ENCODE measurements at places on chromosomes 3 and 15.

DNA sequence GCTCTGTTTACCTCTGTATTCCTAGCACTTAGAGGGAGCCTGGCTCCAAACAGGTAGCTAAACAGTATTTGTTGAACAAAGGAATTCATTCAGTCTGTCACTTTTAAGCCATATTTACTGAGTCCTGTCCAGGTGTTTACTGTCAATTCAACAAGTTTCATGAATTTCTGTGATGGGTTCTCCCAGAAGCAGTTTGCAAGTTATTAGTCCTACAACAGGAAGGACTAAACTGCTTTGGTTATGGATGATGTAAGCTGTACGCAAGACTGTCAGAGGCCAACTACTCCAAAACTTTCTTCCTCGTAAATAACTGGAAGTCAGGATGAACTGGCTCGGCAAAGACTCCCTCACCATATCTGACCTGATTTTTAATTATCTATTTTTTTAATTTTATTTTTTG, 25.1 kb downstream of the STIMATE start:
- no peak for DNase-seq

DNA sequence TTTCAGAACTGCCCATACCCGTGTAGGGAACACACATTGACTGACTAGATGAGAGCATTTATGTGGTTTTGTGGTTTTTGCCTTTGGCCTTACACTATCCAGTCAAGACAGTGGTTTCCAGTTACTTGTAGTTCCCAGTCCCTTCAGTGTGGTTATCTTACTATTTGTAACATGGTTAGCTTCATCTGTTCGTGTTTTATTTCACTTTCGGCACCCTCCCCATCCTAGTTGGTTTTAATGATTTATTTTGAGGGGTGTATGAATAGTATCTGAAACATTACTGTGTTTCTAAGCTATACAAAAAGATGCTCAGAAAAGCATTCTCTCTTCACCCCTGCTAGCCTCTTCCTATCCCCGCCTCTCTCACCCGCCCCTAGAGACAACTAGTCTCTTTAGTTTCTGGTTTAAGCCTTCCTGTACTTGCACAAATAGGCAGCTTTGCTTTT, 14.1 kb downstream of the LYSMD4 start:
- DNase-seq: peak; percentile 52

- peak; percentile 90 for DNase-seq
These were observed 60.7 kb upstream of the HEG1 start for GRCh38 chr3:125116311-125117080.

DNA sequence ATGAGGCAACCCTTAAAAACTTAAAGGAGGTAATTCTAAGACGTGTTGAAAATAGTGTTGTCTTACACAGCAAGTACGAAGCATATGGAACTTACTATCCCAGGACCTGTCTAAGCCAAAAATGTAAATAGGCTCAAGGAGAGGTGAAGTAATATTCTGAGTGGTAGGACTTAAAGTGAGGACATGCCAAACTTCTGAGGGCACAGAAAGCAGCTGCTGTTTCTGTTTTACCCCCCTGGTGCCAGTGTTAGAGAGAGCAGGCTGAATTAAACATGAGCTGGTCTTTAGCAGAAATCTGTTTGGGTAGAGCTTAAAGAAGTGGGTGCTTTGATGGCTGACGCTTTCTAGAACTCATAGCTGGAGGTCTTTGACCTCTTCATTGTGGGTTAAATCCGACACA, 149.7 kb upstream of the NPHP3 start:
- DNase-seq: no peak

- no peak for DNase-seq
These were observed 98.7 kb upstream of the STRIT1 start for GRCh38 chr3:155392138-155392537.

DNA sequence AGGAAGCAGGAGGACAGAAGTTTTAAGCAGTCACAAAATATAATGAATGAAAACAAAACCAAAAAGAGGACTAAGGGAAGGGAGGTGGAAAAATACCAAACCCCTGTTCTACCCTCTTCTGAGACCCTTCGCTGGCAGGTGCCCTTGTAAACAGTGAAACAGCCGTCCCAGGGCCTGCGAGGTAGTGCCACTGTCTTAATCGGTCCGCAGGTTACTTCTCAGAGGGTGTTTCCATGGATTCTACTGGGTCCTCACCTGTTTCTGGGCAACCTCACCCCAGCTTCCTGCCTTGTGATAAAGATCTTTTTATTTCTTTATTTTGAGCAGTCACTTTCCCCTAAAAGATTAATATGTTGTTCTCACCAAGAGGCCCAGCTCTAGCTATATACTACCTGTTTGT, 65.3 kb downstream of the SLC30A4 start:
- DNase-seq: no peak

GRCh38 chr15:75049392-75049791, 26.0 kb downstream of the PPCDC start:
- DNase-seq: no peak

- DNase-seq: no peak
These were observed 106.1 kb downstream of the WDR76 start for GRCh38 chr15:43932907-43933306.

DNA sequence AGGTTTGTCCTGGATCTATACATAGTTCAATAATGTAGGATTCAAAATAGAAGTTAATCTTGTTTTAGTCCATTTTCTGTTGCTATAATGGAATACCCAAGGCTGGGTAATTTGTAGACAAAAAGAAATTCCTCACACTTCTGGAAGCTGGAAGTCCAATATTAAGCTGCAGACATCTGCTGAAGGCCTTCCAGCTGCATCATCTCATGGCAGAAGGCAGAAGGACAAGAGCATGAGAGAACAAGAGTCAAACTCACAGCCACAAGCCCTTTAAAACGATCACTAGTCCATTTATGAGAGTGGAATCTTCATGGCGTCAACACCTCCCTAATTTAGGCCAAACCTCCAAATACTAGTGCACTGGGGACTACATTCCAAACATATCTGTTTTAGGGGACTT, 669.3 kb downstream of the ROBO2 start:
- DNase-seq: no peak

DNA sequence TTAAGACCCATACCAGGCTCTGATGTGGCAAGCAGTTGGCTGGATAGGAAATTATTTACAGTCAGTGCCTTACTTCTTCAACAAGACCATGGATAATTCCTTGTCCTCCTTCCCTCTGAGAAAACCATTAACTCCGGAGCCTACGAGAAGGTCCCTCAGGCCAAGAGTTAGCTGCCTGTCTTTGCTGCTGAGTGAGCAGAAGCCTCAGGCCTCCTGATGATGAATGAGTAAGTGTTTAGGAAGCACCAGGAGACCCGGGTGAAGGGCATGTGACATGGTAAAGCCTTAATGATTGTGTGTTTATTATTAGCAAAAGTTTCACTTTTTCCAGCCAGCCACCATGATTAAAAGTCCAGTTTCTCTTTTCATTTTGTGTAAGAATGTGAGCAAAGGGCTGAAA, 174.9 kb upstream of the TOPAZ1 start:
- peak; percentile 26 for DNase-seq

DNA sequence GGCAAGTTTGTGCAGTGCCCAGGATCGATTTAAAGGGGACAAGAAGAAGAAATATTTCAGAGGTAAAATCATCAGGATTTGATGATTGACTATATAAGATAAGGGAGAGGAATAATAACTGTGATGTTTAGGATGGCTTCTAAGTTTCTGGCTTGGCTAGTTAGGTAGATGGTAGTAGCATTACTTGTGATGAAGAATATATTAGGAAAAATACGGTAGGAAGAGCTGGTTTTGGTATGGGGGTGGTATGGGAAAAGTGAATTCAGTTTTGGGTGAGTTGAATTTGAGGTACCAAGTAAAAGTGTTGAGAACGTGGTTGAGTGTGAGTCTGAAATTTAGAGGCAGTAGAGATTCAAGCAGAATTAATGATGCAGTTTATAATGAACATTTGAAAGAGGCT, 11.0 kb downstream of the CTDSPL2 start:
- no peak for DNase-seq

DNA sequence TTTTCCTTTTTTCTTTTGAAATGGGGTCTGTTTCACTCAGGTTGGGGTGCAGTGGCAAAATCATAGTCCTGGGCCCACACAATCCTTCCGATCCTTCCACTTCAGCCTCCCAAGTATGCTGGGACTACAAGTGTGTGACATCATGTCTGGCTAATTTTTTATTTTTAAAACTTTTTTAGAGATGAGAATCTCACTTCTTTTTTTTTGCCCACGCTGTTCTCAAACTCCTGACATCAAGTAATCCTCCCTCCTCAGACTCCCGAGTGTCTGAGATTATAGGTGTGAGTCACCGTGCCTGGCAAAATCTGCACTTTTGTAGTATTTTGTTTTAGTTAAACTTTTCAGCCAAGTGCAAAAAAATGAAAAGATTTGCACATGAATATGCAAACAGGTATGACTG, 171.0 kb downstream of the FNDC3B start:
- DNase-seq: peak; percentile 25

DNA sequence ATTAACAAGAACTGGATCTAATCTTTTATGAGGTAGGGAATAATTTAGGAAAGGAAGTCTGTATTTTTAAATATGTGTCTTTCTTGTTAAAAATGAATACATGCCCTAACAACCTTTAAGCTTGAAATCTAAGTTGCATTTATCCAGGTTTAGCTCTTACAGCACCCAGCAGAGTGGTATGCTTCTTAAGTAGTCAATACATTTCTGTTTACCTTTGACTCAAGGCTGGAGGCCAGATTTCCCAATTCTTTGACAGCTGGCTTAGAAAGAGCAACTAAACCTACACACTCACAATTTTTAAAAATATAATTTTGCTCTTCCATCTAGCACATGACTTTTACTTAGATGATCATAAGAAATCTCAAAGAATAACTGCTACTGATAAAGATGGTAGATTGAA, 148.9 kb downstream of the DPH6 start:
- DNase-seq: no peak

DNA sequence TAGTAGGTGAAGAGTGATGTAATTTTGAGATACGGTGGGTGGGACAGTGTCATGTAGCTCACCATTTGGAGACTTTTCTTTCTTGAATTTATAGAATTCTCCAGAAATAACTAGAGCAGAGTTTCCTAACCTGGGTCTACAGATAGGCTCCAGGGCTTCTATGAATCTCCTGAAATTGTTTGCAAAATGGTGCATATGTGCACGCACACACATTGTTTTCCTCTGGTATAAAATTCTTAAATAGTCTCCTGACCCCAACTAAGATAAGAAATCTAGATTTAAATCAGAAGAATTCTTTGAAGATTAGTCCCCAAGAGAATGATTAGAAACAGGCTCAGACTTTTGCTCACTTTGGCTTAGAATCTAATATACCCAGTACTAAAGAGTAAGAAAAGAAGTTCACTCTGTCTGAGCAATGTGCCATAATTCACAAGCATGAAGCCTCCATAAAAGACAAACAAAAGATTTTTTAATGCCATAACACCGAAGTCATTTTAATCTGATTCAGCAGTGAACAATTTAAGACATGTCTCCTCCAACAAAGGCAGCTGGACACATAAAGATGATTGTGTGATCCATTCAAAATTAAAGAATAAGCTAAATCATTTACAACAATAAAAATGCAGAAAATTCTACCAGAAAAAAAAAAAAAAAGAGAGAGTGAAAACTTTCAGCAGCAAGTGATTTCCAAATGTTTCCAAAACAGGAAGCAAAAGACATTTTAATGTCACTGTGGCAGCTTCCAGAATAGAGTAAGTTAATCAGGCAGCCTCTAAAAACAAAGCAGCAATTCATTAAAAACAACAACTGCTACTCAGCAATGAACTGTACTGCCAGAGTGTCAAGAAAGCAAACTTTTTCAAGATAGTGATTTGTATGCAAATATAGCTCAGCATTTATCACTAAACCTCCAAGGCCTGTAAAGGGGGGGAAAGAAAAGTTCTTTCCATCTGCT, 975.5 kb upstream of the CFAP20DC start:
- DNase-seq: no peak

DNA sequence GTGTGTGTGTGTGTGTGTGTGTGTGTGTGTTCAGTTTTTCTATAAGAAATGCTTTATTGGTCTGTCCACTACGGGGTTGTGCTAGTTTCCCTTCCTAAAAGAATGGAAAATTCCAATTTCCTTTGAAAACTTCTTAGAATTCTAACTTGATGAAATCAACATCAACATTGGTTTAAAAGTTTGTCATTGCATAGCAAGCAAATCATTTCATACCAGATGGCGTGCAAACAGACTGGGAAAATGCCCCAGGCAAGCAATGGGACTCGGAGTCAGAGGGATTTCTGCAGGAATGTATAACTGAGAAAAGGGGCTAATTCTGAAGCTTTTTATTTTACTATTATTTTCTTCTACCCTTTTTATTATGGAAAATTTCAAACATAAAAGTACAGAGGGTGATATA, 13.1 kb upstream of the DYNC1LI1 start:
- peak; percentile 92 for DNase-seq

DNA sequence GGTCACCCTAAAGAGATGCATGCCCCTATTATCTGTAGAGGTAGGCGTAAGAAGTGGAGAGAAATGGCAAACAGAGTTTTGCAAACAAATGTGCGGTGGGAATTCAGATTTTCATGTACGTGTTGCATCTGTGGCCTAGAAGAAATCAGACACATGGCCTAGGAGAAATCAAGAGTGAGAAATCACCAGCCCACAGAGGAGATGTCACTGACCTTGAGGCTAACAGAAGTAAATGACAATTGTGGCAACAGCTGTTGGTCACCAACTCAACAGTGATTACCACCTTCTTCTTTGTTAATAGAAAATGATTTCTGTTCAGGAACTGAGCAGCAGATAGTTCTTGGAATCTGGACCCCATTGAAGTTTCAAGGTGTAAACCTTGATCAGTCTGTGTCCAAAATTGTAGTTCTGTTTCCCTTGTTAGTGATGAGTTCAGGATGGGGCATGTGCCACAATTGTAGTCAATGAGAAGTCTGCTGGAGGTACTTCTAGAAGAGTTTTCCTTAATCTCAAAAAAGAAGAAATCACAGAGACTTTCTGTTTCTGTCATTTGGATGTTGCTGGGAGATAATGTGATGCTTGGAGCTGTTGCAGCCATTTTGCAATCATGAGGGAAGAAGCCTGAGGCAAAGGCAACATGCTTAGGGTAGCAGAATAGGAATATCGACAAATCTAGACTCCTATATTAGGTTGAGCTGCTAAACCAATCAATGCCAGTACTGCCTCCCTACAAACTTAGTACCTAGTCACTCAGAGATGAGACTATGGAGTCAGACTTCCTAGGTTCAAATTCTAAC, 34.3 kb upstream of the RFTN1 start:
- no peak for DNase-seq

GRCh38 chr3:149407898-149408297, 30.4 kb upstream of the TM4SF1 start:
- DNase-seq: no peak

DNA sequence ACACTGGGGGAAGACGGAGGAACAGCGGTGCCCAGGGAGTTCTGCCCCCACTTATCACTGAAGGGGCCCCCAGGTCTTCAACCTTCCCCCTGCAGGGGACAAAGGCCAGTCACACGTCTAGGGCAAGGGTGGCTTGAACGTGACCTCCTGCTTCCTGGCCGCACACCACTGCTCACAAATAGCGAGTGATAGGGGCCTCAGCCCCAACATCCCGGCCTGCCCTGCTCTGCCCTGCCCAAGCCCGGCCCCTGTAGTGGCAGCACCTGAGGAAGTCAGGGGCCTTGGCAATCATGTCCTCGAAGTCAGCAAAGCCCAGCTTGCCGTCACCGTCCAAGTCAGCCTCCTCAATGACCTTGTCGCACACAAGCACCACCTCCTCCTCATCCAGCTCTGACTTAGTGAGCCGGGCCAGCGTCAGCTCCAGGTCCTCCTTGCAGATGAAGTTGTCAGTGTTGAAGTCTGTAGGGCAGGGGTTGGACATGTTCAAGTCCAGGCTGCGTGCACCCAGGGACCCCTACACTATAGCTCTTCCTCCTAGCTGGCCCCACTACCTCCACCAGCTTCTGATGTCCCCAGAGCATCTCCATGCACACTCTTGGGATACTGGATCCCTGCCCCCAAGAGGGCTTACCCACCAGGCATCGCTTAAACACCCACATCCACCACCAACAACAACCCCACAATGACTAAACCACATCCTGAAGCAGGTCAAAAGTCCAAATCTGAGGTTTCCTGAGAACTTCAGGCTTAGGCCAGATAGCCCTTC, 13.3 kb downstream of the SH2D7 start:
- DNase-seq: peak; percentile 25
